Stimulated activated CD8-positive, alpha-beta memory T cell treated with anti-CD3 and anti-CD28 coated beads, Interleukin-4, amount 100 ng/mL, for 1 hour (primary cell): ENCODE measurements at places on chromosomes 11 and 22.

DNA sequence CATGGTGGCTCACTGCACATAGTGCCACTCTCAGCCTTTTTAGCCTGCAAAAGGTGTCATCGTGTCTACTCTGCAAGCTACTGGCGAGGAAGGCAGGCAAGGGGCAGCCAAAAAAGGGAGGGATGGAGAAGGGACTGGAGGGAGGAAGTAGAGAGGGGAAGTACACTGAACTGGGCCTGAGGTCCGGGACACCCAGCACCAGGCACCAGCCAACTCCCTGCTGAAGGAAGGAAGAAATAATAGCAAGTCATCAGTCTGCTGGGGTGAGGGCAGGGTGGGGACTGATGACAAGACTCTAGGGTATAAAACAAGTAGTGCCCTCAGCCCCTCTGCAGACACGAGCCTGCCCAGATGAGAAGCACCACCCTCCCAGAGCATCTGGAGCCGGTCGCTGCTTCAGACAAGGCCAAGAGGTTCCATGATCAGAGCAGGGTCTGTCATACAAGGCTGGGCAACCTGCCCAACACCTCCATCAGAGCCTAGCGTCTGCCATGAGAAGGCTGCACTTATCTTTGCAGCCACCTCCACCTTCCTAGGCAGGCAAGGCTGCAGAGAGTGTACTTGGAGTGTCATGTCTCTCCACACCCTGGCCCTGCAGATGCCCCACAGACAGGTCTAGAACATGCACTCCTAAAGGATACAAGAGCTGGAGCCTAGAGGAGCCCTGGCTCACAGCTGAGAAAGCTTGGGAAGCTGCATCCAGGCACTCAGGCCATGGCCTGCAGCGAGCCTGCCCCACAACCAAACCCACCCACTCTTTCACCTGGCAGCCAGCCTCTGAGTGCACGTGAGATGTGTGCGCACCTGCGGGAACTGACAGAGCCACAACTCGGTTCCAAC lies 9.0 kb upstream of the COMT start:
- no peak for DNase-seq

DNA sequence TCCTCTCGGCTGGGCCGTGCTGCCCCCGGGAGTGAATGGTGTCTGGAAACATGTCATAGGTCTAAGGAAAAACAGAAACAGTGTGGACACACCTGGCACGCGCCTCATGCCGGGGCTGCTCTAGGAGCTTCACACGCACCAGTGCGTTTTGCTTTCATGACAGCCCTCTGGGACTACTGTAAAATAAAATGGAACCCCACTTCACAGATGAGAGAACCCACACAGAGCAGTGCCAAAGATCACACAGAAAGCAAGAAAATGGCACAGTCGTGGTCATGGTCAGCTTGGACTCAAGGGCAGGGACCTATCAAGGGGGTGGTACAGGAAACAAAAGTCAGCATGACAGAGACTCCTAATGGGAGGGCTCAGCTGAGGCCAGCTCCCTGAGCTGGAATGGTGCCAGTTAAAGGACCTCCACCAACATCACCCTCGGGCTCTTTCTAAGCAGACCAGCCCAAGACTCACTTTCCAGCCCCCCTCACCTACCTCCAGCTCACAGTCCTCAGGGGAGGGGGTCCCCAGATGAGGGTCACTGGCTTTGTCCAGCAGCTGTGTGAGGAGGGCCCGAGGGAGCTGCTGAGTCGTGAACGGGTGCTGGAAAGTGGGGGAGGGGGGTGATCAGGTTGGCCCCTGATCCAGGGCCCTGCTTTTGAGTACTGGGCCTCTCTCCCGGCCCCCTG lies 3.3 kb downstream of the MAP4K2 start:
- no peak for DNase-seq

DNA sequence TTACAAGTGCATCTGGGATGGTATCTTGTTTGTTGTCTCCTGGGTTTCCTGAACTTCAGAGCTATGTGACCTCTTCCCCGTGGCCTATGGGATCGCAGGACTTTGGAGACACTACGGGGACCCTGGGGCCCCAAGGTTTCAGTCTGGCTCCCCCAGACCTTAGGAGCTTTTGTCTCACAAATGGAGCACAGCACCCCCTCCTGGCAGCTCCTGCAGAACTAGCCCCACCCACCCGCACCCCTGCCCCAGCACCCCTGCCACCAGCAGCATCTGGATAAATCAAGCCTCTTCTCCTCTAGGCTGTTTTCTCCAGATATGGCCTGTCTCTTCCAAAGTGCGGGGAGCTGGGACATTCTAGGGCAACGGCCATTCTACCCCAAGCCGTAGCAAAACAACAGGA lies 10.4 kb downstream of the RCOR2 start:
- peak; percentile 27 for DNase-seq

DNA sequence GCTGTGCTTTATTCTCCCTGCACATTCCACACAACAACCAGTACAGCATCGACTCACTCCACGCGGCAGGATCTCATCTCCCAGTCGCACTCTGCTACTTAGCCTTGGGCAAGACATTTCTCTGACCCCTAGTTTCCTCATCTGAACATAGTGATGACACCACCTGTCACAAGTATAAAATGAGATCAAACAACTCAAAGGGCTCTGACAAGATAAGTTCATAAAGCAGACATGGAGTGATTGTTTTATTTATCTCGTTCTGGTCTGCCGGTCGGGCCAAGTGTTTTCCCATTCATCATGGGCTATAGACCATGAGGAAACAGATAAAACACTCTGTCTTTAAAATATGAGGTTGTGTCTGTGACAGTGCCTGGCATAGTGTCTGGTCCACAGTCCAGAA lies 35.0 kb downstream of the DSCAML1 start:
- no peak for DNase-seq

- DNase-seq, result no peak
These were observed 132.4 kb downstream of the RBFOX2 start for GRCh38 chr22:35896111-35896705.

GRCh38 chr11:76074148-76075095 lies 131.9 kb downstream of the WNT11 start:
- DNase-seq, result no peak

DNA sequence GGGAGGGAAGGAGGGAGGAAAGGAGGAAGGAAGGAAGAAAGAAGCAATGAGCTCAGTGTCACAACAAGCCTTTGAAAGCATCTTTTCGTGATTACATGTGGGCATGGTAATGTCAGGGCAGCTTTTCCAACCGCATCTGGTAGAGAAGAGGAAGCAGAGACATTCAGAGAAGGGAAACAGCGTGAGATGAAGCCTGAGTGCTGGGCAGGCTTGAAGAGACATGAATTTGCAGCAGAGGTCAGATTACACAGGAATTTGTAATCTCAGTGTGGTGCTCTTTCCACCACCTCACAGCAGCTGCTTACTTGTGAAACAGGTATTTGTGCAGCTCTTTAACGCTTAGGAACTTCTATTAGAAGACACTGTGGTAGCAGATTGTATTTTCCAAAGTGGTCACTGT lies 289.5 kb upstream of the C11orf87 start:
- no peak for DNase-seq
